Activated T-helper 1 cell treated with anti-CD3 and anti-CD28 coated beads, Interleukin-12 subunit alpha, Interleukin-12 subunit beta, Interleukin-2, Interleukin-4 antibody, amounts not matched to agents 30 ng/mL and 10 ng/mL and 1 ng/mL, durations not matched to agents 14 hours and 24 hours and 36 hours (primary cell): ENCODE measurements at places on chromosomes 16 and 17.
A peak's percentile ranks its signal among the peaks of the same experiment; 100 is the strongest.

- DNase-seq, result no peak
These were observed 64.0 kb downstream of the USP32 start for GRCh38 chr17:60327901-60328273.

- no peak for DNase-seq
These were observed 155.8 kb upstream of the SDK2 start for GRCh38 chr17:73799781-73800627.

DNA sequence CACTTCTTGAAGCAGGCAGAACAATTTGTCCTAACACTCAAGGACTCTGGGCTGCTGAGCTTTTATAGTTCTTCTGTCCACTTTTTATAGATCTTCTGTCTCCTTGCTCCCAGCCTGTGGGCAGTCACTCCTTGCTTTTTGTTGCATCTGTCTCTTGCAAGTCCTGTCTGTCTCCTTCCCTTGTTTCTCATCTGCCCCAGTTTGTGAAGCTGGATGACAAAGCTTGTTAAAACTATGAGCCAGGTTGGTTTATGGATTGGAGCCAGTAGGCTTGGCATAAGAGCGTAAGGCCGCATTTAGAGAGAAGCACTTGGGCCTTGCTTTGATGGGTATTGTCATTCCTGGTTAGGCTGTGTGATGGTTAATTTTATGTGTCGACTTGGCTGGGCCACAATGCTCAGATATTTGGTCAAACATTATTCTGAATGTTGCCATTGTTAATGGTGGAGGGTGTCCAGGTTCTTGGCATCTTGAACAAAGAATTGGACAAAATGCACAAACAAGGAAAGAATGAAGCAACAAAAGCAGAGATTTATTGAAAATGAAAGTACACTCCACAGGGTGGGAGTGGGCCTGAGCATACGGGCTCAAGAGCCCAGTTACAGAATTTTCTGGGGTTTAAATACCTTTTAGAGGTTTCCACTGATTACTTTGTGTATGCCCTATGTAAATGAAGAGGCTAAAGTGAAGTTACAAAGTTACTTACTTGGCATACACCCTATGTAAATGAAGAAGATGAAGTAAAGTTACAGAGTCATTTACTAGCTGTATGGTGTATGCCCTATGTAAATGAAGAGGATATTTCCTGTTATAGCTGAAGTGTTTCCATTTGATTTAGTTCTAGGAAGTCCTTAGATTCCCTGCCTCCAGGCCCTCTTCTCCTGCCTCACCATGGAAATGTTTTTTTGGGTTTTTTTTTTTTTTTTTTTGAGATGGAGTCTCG, 8.0 kb upstream of the CPPED1 start:
- DNase-seq, result no peak

GRCh38 chr17:73875346-73875745, 231.1 kb upstream of the SDK2 start:
- no peak for DNase-seq

GRCh38 chr16:10552998-10553491, 27.4 kb downstream of the EMP2 start:
- peak; percentile 11 for DNase-seq
